ENCODE measurements at places on chromosomes 5 and 9. TPM values are rescaled to one million over a fixed set of nuclear protein-coding genes. Genes with fewer than 3 reads are reported as not detected.

CENPH gene
- 2.1 TPM for total RNA-seq

PHAX gene
- 38.8 TPM for total RNA-seq

SLC1A3 gene
- total RNA-seq = 21.8 TPM

FAM221B gene
- not detected for total RNA-seq

TMEM171 gene
- not detected for total RNA-seq

OR1L6 gene
- not detected for total RNA-seq

IRX2 gene
- not detected for total RNA-seq

RNF183 gene
- total RNA-seq = not detected

CD72 gene
- 0.36 TPM for total RNA-seq

FOXD4L6 gene
- total RNA-seq = not detected

LCN15 gene
- total RNA-seq = not detected

ACTL7A gene
- total RNA-seq = not detected

ITK gene
- 1.1 TPM for total RNA-seq

PCDHGA5 gene
- total RNA-seq = 8.3 TPM

PTGDS gene
- total RNA-seq = 28.5 TPM

LRRC70 gene
- 3.8 TPM for total RNA-seq

CLTB gene
- total RNA-seq = 129 TPM

PCDHGB3 gene
- total RNA-seq = 6.1 TPM
